ENCODE measurements at places on chromosomes 2 and 18. TPM values are rescaled to one million over a fixed set of nuclear protein-coding genes. Genes with fewer than 3 reads are reported as not detected.

Gene STEAP3
- 1.4 TPM for polyA plus RNA-seq

Gene SLC9A4
- 13.2 TPM for polyA plus RNA-seq

Gene ALK
- polyA plus RNA-seq: 0.55 TPM

DNA sequence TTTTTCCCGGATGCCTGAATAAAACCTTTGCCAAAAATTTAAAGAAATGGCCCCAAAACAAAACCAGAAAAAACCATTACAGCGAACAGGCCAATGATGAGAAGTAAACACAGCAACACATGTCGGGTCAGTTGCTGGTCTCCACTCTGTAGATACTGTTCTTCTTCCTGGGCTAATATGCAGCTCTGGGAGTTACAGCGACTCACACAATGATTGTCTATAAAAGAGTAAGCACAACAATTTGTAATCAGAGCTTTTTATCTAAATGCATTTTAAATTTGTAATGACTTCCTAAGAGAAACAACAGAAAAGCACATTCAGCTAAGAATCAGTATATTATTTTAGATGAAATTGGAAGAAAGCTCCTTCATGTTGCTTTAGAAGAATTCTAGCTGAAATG, 40.3 kb downstream of the GPR155 start:
- DNase-seq: no peak

Gene MYOM1
- 7.8 TPM for polyA plus RNA-seq

DNA sequence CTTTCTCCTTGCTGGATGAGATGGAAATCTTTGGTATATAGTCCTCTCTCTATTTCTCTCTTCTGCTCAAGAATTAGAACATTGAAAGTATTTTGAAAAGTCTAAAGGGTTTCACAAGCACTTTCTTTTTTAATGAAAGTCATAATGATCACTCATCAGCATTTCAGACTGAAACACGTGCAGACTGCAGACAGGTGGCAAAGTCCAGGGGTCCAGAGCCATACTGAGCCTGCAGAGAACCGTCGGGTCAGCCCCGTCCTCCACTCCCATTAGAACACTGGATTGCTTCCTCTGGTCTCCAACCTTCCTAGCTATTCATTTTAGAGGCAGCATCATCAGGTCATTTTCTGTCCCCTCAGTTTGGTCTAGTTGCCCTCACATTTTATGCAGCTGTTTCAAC, 3.1 kb downstream of the TMEM247 start:
- no peak for DNase-seq

Gene COL3A1
- polyA plus RNA-seq: 804 TPM

Gene HOXD13
- polyA plus RNA-seq: 0.08 TPM

DNA sequence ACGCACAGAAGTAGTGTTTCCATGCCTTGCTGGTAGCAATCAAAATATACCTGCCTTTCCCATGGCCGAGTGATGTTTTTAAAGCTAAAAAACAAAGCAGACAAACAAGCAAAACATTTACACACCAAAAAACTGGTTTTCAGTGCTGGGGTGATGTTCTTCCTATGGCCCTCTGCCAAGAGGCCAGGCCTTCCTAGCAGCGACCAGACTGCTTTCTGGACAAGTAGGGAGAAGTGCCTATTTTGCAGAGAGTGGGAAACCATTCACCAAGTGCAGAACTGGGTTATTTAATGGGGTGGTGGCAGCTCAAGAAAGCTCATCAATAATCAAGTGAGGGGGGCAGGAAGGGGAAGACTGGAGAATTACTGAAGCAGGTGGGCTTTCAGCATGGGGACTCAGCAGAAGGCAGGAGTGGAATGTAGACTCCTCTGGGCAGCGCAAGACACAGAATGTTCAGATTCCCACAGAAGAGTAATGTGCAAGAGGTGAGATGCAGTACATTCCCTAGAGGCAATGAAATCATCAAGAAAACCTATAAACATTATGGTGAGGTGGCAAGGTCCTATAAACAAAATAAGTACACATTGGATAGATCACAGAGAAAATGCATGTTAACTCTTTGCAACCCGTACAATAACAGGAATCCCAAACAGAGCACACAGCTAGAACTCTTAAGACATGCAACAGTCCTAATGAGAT, 44.0 kb downstream of the CPO start:
- DNase-seq: no peak

GRCh38 chr2:68807821-68808266, 63.4 kb downstream of the BMP10 start:
- DNase-seq: no peak

- no peak for DNase-seq
Observed at GRCh38 chr2:122739732-122740593, 984.5 kb downstream of the TSN start.

Gene OXER1
- 9.8 TPM for polyA plus RNA-seq

All from renal pelvis (tissue), 12 donors.